ENCODE measurements at places on chromosomes 2 and 18. TPM values are rescaled to one million over a fixed set of nuclear protein-coding genes. Genes with fewer than 3 reads are reported as not detected.

HOXD13 gene
- total RNA-seq, result not detected

TMEM163 gene
- 0.26 TPM for total RNA-seq

TRAPPC12 gene
- total RNA-seq, result 72.4 TPM

MAP3K19 gene
- total RNA-seq, result not detected

Measured in aortic smooth muscle cell (primary cell).